AG08395 (cell line): ENCODE measurements at places on chromosomes 11 and 22.

DNA sequence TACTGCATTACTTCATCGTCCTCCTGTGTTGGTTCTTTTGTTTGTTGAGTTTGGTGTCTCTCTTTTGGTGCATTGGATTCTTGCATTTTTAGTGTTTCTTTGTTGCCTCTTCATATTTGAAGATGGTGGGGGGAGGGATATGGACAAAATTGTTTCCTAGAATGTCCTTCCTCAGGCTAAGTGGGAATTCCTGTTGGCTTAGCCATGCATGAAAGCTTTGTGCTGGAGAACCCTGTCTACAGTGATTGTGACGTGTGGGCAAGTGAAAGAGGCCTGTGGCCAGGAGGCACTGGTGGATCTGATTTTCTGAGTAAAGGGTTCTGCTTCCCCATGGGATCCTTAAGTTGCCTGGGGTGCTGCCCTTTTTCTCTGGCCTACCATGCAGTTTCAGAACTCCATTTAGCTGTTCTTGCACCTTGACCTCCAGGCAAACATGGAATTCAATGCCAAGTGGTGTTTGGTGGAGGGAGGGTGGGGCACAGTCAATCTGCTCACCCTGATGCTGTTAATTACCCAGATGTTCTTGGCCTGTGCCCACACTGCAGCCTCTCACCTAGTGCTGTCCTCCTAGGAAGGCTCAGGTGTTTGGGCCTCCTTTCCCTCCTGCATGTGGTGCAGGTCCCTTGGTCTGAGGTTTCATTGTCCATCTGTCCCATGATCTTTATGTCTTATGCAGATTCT, 46.3 kb upstream of the SLC22A12 start:
- no peak for DNase-seq

DNA sequence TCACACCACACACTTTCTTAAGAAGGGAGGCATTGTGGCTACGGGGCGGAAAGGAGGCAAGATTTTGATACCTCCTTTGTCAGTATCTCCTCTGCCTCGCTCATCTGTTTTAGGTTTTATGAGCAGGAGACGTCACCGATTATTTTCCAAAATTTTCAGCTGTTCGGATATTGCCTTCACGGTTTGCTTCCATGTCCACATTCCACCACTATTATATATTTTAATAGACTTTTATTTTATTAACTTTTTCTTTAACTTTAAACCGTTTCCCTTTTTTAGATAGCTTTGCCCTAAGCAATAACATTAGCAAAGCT, 33.7 kb upstream of the CREB3L1 start:
- DNase-seq: no peak

DNA sequence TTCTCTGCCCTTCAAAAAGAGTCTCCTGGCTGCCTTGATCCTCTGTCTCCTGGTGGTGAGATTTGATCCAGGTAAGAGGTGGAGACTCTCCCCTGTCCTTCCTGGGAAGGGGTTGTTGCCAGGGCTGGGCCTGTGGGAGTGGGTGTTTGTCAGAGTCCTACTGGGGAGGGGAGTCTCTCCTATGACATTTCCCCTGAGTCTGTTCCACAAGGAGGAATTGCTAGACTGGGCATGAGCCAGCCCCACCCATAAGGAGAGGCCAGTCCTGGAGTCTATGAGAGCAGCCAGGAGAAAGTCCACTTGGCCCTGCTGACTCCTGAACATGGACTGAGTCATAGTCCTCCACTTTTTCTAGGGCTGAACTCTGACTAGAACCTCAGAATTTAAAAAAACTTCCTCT, 7.4 kb downstream of the PEX26 start:
- peak; percentile 36 for DNase-seq

DNA sequence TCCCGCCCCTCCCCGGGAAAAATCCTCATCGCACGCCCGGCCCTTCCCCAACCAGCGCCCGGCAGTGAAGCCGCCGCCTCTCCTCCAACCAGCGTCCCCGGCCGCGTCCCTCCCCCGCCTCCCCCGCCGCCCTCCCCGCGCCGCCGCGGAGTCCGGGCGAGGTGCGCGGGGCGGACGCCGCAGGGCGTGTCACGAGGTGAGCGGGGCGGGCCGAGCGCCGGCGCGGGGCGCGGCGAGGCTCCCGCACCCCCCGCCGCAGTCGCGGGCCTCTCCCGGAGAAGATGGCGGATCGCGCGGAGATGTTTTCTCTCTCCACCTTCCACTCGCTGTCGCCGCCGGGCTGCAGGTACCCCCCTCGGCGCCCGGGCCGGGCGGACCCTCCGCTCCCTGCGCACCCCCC, at the start of gene MAPK8IP2:
TSS of gene MAPK8IP2 (plus strand) at position 256 of the 400 bp plus-strand sequence. CDS start at position 282, 26 bp downstream.
- DNase-seq: no peak

DNA sequence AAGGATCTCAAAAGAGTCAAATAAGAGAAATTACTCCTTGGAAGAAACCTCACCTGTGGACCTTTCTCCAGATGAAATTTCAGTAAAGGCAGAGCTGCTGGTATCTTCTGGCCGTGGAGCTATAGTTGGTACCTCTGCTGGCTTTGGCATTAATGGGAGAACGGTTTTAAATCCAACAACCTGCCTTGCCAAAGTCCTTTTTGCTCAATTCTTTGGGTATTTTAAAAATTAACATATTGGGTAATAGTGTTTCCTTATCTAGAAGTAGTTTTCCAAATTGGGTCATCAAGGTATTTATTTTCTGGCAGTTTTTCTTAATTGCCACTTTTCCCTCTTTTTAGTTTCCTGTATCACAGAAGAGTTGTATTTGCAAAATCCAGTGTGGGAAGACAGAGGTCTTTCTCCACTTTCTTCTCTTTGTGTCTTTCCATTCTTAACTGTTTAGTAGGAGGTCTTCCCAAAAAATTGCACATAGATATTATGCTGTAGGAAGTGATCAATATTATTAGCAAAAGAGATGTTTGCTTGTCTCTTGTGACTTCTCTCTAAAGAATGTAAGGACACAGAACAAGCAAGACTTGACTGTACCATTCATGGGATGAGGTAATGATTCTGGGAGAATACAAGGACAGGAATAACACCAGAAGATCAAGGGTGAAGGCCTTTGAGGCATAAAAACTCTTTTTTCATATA, at the start of gene SAA4:
TSS of gene SAA4 (minus strand) at position 139 of the 693 bp plus-strand sequence. CDS start 876 bp downstream, outside the sequence.
- no peak for DNase-seq

GRCh38 chr11:108970221-108970991, 305.5 kb downstream of the DDX10 start:
- no peak for DNase-seq

- DNase-seq: no peak
Measured at GRCh38 chr11:35623621-35624168, 5.4 kb downstream of the FJX1 start.

DNA sequence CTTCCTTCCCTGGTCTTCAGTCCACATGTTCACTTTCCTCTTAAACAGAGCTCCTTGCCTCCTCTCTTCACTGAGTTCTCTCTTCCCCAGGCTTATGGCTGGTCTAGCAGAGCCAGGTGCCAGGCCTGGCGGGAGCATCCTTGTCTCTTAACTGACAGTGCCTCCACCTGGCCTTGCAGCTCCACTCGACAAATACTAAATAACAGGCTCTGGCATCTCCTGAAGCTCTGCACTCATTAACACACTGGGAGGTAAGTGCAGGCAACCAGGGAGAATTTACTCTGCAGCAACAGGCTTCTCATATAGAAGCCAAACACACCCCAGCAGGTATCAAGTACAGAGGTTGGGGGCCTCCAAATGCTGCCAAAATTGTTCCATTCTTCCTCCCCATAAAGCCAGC, 438.1 kb downstream of the SOX6 start:
- no peak for DNase-seq

GRCh38 chr11:62539238-62539925, 7.2 kb downstream of the AHNAK start:
- DNase-seq: peak; percentile 89

GRCh38 chr11:119488256-119488995, 65.5 kb upstream of the THY1 start:
- no peak for DNase-seq

- DNase-seq: no peak
Measured at GRCh38 chr11:106714199-106714598, 304.1 kb downstream of the GUCY1A2 start.

GRCh38 chr11:2835296-2835695, 50.3 kb downstream of the CDKN1C start:
- no peak for DNase-seq

DNA sequence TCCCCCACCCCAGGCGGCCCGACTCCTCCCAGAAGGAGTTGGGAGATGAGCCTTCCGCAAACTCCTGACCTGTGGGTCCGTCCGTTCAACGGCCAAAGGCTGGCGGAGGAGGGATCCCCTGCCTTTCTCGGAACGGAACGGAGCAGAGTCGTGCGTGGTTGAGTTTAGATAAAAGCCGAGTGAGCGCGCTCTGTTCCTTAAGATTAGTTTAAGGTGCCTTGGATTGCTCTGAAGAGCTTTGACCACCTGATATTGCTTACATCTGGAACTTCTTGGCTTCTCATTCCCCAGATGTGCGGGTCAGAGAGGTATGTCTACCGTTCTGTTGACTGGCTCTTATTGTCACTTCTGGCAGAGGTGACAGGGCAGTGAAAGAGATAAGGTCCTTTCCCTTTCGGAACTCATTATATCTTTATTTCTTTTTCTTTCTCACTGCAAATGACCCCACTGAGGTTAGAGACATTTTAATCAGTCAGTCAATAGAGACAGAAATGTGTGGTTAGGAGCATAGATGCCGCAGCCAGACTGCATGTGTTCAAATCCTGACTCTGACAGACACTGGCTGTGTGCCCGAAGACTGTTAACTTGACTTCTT, at the start of gene TRIM6:
TSS of gene TRIM6 (plus strand) at position 31 of the 595 bp plus-strand sequence. CDS start at position 292, 261 bp downstream.
- DNase-seq: peak; percentile 55

- DNase-seq: no peak
Measured at GRCh38 chr22:26817926-26818325, 160.5 kb downstream of the MIAT start.

- DNase-seq: no peak
Measured at GRCh38 chr11:91272089-91272488, 952.5 kb upstream of the FAT3 start.

DNA sequence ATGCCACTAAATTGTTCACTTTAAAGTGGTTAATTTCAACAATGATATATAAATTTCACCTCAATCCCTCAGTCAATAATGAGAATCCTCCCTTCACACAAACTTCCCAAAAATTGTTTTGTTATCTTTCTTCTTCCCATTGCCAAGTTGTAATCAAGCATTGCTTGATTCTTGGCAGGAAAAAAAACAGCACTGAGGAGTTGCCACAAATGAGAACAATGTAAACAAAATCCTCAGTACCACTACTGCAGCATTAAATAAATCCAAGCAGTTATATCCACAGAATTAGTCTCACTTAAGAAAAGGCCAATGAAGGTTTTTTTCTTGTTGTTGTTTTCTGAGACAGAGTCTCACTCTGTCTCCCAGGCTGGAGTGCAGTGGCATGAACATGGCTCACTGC, 38.2 kb downstream of the FAM168A start:
- DNase-seq: no peak

GRCh38 chr11:133078591-133079404, 453.5 kb downstream of the OPCML start:
- DNase-seq: peak; percentile 64

DNA sequence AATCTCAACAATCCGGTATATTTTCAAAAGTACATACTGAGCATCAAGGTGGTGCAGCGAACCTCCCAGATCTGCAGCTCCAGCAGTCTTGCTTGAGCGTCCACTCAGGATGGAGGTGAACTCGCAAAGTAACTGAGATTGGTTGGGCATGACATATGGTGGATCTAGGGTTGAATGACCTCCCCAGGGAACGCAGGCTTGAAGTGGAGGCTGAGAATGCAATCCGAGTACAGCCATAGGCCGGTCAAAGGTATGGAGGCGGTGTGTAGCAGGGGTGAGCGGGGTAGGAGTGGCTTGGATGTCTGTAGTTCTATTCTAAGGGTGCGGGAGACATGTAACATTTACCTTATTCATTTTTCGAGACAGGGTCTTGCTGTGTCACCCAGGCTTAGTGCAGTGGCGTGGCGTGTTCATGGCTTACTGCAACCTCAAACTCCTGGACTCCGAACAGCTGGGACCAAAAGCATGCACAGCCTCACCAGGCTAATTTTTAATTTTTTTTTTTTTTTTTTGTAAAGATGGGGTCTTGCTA, 631 bp upstream of the C22orf39 start:
- DNase-seq: peak; percentile 71

DNA sequence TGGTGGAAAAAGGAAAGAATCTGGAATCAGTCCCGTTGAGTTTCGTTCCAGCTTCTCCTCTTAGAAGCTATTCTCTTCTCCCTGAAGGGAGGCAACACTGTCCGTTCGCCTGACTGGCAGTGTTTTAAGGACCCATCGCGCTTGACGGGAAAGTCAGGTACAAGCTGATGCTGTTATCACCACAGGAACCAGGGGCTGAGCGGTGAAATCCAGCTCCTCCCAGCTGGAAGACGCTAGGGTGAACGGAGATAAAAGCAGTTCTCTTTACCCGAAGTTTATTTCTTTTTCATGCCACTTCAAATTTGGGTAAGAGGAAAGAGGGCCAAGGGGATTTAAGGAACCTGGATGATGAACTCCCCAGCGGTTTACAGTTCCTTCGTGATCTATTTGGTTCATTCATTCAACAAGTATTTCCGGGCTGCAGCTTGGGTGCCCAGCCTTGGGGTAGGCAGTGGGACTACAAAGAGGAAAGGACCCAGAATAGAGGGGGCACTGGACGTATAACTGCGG, 551 bp upstream of the DEUP1 start:
- no peak for DNase-seq

- DNase-seq: no peak
Measured at GRCh38 chr11:45260071-45260470, 26.1 kb downstream of the SYT13 start.

DNA sequence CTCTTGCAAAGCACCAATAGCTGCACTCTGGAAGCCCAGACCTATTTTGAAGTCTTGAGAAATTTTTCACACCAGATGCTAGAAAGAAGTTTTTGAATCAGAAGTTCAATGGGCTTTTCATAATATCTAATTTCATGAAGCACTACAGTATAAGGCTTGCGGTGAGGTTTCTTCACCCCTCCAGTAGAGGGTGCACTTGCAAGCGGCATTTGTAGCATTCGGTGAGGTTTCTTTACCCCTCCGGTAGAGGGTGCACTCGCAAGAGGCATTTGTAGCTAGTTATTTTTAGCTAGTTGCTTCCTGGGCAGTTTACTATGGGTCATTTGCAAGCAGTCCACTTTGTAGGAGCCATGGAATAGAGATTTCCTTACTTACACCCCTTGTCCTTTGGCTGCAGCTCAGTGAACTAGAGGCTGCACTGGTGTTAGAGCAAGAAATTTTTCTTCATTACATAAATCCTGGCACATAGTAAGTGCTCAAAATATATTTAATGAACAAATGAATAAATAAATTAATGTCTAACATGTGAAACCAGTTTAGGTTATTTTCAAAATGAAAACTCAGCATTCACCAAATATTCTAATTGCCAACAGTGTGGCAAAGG, 7.8 kb upstream of the NOX4 start:
- no peak for DNase-seq
